ENCODE measurements at places on chromosomes 2 and 18.
A peak's percentile ranks its signal among the peaks of the same experiment; 100 is the strongest.

DNA sequence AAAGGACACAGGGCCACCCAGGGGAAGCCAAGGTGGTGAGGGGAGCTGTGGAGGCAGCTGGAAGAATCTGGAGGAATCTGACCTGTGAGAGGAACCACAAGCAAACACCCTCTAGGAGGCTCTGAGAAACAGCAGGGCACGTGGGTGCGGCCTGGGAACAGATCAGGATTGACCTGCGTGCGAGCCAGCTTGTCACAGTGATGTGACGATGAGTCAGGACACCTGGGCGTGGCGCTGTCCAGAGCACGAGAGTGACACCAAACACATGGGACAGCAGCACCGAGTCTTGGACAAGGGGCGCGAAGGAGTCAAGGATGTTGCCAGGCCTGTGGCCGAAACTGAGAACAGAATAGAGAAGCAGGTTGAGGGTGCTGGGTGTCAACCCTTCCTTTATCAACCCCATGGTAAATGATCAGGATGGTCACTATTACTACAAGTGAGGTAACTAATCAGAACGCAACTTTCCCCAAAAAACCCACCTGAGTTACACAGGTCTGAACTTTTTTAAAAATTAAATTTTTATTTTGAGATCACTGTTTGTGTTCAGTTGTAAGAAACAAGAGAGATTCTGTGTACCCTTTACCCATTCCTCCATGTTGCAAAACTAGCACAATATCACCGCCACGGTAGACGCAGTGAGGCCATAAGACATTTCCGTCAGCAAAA, 637 bp upstream of the SFT2D3 start:
- no peak for DNase-seq

- DNase-seq = no peak
These were observed 2172.3 kb upstream of the CELF4 start for GRCh38 chr18:39737869-39738268.

GRCh38 chr2:67566958-67567635, 170.0 kb downstream of the ETAA1 start:
- no peak for DNase-seq

DNA sequence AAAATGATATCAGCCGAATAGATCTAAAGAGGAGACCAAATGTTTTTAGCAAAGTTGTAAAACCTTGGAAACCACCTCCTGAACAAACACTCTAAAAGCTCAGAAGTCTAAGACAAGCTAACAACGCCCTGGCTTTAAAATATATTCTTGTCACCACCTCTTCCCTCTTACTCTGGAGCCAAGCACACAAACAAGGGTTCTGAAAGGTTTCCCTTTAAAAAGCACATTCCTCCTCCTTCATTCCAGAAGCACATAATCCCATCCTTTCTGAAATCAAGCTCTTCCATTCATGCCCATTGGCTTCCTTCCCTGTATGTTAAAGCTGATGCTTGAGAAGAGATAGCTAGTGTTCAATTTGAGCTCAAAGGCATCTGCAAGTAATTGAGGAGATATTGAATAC, 382.0 kb downstream of the LNPK start:
- DNase-seq = no peak

DNA sequence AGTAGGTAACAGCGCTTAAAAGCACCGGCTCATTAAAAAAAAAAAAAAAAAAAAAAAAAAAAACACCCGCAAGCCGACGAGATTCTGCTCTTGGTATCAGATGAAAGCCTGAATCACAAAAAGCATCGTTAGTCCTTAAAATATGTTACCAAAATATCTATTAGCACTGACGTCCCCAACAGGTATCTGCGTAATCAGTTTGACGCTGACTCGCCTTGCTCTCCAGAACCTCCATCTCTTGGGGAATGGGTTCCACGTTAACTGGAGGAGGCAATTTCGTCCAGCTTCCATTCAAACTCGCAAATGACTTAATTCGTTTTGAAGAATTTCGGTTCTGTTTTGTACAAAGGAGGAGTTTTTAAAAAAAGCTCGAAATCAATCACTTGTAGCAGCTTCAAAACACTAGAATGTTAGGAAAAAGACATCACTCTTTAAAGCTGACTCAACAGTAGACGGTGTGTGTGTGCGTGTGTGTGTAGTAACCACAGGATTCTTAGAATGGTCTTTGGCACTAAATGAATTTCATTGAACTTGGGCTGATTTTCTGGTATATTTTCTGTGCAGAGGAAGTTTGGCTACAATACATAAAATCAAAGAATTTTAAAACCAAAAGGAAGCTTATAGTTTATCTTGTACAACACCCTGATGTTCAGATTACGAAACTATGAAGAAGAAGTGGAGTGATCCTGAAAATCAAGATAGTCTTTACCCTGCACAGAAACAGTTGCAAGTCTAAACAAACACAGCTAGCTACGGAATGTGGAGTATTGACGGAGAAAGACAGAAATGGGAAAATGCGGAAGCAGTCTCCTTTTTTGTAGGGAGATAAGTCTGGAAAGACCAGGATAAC, 1.1 kb upstream of the PGAP1 start:
- DNase-seq = no peak

- no peak for DNase-seq
These were observed 581.2 kb upstream of the SLC8A1 start for GRCh38 chr2:41033127-41033526.

GRCh38 chr2:138928374-138929021, 148.3 kb upstream of the NXPH2 start:
- no peak for DNase-seq

GRCh38 chr2:28523902-28524301, 28.0 kb downstream of the PLB1 start:
- DNase-seq = no peak

DNA sequence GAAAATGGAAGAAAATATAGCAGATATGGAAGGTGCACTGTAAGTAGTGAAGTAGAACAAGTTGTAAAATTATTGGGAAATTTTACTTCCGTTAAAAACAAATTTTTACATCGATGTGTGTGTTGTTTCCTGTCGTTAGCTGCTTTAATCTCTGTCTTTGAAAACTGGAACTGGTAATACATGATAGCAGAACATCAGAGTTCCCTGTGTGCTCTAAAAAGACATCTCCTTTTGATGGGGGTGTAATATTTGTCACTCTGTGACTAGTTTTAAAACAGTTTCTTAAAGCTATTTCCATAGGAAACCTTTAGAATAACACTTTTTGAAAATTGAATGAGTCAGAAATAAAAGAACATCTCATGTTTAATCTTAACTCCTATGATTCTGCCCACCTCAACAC, 43.5 kb downstream of the COX7A2L start:
- DNase-seq = no peak

DNA sequence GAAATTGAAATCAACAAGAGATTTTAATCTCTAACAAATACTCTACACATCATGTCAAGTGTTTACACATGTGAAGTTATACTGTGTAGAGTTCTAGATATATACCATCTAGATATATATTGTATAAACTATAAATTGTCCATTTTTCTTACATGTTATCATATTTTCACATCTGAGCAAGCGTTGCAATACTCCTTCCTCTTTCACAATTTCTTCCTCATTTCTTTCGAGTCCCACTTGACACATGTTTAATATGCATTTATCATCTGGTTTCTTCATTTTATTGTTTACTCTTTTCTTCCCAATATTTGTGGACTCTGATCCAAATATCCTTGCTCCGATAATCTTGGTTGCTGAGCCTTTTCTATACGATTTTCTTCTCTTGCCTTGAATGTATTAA, 50.2 kb downstream of the UNC80 start:
- DNase-seq = no peak

DNA sequence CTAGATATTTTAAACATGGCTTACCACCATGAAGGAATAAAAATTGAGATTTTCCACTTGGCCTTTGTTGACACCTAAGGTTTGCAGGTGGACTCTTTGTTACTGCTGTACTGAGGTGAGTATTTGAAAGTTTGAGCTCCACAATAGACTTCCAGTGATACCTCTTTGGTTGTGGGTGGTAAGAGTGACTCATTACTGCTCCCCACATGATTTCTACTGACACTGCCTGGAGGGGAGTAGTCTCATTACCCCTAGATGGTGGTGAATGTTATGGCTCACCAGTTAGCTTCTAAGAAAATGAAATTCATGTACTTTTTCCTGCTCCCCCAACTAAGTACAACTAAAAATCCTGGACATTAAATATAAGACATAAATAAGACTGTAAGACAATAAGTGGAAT, 1183.1 kb upstream of the TMEFF2 start:
- no peak for DNase-seq

GRCh38 chr2:219441451-219442255, 7.0 kb downstream of the SPEG start:
- peak; percentile 26 for DNase-seq

DNA sequence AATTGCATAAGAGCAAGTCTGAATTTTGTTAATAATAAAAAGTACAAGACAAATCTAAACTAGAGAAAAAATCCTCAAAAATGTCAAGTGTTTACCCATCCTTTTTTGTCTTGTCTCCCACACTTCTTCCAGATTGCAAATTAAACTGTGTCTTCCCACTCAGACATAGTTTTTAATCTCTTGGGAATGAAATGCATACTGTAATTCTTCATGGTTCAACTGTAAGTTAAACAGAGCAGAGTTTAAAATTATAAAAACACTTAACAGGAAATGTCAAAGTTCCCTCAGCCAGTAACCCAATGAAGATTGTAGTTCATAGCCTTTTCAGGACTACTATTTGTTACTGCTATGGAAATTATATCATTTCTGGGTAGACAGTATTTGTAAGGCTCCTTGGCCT, 171.8 kb downstream of the UBE2E3 start:
- no peak for DNase-seq

DNA sequence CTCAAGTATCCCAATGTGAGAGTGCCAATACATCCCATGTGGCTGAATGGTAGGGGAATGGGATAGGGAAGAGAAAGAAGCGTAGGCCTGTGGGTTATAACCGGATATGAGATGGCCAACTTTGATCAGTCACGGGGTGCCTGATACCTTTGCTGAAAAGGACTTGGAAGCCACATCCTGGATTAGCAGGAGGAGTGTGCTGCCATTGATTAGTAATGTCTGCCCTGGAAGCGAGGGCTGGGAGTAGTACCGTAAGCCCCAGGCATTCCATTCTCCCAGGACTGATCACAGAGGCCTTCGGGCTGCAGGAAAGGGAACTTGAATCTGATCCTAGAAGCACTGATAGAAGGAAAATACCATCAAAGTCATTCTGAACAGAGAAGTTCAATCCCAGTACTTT, 218.5 kb downstream of the TFCP2L1 start:
- no peak for DNase-seq

DNA sequence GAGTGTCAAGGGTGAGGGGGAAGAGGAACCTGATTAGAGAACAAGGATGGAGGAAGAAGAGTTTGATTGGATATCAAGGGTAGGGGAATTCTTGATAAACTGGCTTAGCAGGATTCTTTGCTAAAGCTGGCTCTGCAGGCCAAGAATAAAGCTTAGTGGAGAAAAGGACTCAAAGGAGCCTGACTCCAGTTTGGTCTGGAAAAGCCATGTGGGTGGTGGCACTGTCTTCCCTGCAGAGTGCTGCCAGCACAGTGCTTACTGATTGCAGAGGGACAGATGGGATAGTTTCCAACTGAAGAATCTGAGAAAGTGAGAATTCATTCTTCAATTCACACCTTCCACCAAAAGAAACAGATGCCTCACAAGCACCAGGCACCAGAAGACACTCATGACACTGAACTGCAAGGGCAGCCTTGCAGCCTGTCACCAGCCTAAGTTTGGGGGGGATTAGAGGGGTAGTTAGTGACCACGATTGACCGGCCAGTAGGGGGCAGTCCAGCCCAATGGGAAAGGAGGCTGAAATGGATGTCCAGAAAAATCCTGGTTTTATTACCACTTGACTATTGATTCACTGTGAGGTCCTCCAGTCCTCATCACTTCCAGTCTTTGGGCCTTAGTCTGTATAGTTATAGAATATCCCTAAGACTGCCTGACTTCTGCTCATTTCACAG, 334.5 kb downstream of the SMAD2 start:
- no peak for DNase-seq

DNA sequence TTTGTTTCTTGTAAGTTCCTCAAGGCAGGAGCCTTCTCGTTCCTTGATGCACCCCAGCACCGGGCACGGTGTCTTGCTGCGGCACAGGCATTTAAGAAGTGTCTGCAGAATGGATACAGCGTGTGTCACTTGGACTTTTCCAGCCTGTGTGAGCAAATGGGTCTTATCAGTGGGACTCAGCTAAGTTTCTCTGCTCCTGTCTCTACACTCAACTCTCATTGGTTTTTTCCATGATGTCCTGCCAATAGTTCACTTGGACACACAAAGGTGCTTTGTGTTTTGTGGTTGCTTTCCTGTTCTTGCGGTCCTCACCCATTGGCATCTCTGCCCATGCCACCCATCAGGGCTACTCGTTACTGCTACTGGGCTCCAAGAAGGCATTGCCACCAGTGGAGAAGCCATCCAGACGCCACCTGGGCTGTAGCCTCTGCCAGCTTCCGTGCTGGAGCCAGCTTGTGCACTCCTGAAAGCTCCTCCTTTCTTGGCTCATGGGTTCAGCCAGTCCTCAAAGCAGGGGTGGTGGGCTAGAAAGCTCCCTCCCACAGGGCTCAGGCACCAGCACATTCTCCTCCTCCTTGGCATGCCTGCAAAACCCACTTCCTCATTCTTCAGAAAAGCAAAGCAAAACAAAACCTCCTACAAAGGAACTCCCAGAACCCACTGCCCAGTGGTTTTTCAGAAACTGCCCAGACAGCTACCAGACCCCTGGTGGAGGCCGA, 41.4 kb downstream of the IL1R2 start:
- DNase-seq = no peak

DNA sequence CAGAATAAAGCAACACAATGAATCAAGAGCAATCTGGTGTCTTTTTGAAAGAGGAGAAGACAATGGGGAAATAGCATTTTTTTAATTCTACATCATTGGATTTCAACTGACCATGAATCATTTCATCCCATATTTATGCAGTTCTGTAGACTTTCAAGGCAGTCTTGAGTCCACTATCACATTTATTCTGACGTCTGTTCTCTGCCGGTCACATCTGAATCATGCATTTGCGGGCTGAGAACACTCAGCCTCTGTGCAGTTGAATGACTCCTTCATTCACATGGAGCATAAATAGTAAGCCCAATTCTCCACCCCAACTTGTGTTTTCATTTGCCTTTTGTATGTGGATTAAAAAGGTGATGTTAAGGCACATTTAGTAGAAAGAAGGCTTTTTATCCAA, 128.2 kb downstream of the AKAIN1 start:
- DNase-seq = no peak

DNA sequence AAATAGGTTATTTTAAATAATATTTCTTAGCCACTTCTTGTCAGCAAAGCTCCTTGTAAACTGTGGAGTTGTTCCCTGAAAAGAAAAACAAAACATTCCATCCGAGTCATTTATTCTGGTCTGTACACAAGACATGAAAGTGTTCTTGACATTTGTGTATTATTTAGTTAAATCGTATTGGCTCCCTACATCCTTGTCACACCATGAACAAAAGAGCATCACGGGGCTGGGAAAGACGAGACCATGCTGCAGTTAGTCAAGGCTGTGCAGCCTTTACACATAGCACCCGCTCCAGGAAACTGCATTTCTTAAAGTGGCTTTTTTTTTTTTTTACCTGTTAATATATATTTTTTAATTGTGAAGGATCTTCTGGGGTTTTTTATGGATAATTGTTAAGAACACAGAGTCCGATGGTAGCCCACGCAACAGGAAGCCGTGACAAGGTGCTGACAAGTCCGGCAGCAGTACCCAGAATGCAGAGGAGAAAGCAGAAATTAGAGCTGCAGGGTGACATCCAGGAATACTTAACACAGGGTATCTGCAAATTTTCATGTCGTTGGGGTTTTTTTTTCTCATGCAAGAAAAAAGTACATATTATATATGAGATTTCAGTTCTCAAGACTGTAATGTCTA, 588.4 kb downstream of the ARHGAP15 start:
- DNase-seq = no peak

All from stimulated activated CD8-positive, alpha-beta memory T cell treated with anti-CD3 and anti-CD28 coated beads, Interleukin-15, amount 100 ng/mL, for 24 hours (primary cell).